ENCODE measurements at places on chromosomes 3 and 15.

DNA sequence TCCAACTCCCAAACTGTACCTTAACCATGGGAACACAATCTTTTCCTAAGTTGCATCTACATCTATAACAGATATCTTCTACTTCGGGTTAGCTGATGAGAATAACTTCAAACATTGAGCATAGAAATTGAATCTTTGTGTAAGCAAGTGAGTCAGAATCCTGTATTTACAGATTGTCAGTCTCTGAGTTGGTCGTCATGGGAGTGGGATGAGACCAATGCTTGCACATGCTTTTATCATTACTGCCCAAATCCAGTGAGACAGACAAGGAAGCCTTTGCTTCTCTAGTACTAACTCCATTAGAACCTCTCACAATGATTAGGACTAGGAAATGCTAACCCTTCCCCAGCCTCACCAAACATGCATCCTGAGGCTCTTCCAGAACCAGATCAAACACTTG lies 587.1 kb upstream of the ZNF717 start:
- no peak for DNase-seq

GRCh38 chr15:25789616-25789999 lies 73.5 kb downstream of the ATP10A start:
- DNase-seq, result no peak

DNA sequence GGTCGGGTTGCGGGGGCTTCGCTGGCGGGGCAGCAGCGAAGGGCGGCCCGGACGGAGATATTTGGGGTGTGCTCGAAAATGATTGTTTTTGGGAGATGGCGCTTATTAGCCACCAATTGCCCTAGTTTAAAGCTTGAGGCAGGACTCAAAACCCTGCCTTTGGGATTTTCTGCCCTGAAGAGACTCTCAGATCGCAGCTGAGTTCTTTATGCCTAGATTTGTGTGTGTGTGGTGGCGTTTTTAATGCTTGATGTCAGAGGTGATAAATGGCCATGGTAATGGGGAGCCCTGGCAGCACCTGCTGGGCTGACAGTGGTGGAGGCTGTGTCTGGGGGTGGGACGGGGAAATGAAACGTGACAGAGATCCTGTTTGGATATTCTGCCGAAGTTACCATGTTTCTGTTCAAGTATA lies 604 bp downstream of the KCTD6 start:
- DNase-seq, result no peak

DNA sequence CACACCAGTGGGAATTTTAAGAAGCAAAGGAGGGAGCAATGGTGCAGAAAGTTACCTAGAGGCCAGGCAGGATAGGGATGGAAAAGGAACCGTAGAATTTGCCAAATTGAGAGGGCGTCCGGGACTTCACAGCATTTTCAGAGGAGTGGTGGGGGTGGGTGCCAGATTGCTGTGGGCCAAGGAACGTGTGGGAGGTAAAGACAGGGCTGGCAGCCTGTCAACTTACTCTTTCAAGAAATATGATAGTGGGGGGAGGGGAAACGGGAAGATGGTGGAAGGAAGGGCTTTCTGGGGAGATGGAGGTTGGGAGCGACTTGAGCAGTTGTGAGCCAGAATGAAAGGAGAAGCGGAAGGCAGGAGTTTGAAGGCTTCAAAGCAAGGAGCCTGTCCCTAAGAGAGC lies 1.4 kb upstream of the SLC6A11 start:
- DNase-seq, result no peak

GRCh38 chr3:157127268-157127667 lies 32.7 kb downstream of the CCNL1 start:
- no peak for DNase-seq

GRCh38 chr15:31740203-31740602 lies 290.1 kb upstream of the CHRNA7 start:
- DNase-seq, result no peak

DNA sequence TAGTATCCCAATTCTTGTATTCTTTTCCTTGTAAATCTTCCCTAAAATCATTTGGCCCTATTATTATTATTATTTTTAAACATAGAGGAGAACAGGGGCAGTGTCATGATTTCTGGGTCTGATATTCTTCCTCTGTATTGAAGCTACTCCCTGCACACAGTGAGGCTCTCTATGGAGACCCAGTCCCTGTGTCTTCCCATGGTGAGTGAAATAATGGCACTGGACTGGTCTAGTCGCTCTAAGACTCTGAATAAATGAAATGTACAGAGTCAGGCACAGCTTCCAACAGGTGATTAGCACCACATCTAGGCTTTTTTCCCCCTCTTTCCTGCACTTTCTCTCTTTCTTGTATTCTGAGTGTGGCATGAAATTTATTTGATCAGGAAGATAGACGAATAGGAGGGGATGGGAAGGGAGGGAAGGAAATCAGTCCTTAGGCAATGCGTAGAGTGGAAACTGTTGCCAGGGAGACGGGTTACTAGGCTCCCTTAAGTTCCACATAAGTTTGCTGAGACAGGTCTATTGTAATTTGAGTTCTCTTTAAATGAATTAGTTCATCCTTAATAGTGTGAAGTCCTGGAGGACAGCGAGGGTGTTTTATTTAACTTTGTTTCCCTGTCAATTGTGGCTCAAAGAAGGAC lies 49.0 kb upstream of the NDN start:
- no peak for DNase-seq

GRCh38 chr15:68022061-68022460 lies 32.1 kb upstream of the PIAS1 start:
- no peak for DNase-seq

DNA sequence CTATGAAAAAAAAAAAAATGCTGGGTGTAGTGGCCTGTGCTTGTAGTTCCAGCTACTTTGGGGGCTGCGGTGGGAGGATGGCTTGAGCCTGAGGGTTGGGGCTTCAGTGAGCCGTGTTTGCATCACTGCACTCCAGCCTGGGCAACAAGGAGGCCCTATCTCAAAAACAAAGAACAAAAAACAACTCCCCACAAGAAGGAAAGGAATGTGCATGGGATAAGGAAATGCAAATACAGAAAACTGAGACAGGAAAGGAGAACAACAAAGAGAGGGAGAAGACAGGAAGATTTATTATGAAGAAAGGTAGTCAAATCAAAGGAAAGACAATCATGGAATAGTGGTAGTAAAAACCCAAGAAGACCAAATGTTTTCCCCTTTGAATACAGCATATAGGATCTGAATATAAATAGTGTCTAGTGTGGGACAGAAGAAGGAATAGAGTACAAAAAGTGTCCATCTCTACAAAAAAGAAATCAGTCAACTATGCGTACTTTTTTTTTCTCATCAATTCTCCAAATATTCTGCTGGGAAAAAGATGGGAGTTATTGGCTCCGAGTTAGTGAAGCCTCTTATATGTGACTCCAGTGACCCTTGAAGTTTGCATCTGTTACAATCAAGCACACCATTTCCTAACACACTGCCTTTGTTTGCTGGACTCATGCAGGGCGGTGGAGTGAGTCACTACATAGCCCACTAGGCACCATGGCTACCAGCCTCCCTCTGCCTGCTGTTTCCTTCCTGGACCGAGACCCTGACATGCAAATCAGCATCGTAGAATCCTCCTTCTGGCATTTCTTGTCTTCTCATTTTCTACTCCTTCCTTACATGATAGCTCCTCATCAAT lies 101.2 kb upstream of the PTX3 start:
- DNase-seq, result no peak

GRCh38 chr3:77873598-77873997 lies 833.7 kb downstream of the ROBO2 start:
- DNase-seq, result no peak

DNA sequence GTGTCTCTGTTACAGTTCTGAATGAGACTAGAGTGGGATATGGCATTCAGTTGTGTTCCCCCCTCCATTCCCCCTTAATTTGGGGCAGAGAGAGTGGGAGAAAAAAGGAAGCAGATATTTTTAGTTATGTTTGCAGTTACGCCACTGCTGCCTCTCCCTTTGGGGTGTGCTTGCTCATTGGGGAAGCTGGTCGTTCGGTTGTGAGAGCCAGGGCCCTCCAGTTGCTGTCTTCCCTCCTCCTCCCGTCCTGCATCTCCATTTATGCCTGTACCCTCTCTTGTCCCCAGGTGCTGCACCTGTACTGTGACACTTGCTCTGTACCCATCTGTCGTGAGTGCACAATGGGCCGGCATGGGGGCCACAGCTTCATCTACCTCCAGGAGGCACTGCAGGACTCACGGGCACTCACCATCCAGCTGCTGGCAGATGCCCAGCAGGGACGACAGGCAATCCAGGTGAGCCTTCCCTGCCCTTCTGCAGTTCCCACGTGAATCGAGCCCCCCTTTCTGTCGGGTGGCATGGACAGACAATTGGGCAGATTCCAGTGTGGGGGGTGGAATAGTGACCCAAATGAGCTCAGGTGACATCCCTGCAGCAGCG lies 55.8 kb downstream of the TRIM71 start:
- no peak for DNase-seq

DNA sequence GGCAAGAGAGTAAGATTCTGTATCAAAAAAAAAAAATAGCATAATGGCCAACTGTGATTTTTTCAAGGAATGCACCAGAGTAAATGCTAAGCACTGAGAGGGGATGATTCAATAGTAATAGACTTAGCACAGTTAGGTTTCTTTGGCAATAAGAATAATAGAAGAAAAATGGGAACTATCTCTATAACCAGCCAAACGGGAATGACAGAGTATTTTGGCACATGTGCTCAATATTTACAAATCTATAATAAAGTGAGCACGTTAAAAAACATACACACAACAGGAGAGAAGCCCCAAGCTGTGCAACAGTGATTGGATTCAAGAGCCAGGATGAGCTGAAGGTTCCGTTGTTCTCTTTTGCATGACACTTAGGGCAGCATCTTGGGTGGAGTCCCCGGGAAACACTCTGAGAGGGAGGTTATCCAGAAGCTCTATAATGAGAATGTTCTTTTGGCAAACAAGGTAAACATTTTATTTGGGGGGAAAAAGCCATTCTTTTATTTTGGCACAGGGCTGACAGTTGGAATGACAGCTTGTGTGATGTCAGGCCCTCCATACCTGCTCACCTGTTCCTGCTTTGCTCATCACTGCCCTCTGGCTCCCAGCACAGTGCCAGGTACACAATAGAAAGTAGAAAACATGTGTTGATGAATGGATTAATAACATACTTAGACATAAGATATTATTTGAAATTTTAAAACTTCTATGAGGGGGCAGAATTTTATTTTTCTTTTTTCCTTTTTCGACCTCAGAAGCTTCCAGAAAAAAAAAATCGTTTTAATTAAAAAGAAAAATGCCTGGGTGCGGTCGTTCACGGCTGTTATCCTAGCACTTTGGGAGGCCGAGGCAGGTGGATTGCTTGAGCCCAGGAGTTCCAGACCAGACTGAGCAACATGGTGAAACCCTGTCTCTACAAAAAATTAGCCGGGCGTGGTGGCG lies 44.0 kb upstream of the MUC4 start:
- DNase-seq, result no peak

- no peak for DNase-seq
These were observed 15.0 kb downstream of the SNAPC5 start for GRCh38 chr15:66482539-66482938.

- no peak for DNase-seq
These were observed 38.3 kb downstream of the ETV5 start for GRCh38 chr3:186070550-186070949.

- DNase-seq, result no peak
These were observed 45.1 kb downstream of the DAPK2 start for GRCh38 chr15:64001148-64001547.

- DNase-seq, result no peak
These were observed 6.7 kb upstream of the CCR1 start for GRCh38 chr3:46214751-46215352.

DNA sequence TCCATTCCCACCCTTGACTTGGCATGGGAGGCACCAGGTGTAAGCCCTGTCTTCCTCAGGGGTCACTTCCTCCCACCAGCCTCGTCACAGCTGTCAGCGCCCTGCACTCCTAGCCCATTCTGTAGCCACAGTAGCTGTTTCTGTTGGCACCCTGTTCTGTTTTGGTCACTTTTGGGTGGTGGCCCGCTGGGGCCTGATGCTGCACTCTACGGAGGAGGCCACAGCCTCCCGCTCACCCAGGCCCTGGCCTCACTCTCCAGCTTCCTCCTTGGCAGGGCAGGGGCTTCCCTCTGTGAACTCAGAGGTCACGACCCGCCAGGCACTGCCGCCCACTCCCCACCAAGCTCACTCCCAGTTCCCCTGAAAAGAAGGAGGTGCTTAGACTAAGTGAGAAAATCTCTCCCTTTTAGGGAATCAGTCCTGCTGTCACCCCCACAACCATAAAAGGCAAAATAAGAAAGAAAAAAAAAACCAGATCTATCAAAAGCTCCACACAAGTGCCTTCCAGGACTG lies 68.4 kb downstream of the MGLL start:
- DNase-seq, result no peak
